ENCODE measurements at places on chromosomes 16 and 17.

GRCh38 chr16:12061336-12062055 lies 85.0 kb downstream of the SNX29 start:
- DNase-seq = no peak

DNA sequence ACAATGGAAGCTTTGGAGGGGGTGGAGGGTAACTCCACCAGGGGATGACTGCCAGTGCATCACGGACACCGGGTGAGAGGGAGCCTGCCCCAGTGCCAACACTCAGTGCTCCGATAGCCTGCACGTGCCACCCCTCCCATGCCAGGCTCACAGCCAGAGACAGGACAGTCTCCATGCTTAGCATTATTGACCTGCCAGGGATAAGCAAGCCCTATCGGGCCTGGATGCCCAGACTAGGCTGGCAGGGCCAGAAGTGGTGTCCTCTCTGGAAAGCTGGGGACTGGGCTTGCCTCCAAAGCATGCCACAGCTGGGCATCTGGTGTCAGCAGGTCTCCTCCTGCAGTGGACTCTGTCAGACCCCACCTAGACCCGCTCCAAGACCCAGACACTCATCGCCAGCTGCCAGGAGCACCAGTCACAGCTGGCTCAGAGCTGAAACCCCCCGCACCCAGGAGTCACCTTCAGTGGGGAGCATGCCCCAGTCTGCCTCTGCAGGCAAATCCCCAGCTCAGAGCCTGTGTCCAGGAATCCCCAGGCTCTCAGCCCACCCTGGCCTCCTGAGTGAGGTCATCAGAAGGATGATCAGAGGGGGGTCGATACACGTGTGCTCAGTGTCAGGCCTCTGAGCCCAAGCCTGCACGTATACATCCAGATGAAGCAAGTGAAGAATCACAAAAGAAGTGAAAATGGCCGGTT lies 1.8 kb upstream of the RHBDF1 start:
- no peak for DNase-seq

DNA sequence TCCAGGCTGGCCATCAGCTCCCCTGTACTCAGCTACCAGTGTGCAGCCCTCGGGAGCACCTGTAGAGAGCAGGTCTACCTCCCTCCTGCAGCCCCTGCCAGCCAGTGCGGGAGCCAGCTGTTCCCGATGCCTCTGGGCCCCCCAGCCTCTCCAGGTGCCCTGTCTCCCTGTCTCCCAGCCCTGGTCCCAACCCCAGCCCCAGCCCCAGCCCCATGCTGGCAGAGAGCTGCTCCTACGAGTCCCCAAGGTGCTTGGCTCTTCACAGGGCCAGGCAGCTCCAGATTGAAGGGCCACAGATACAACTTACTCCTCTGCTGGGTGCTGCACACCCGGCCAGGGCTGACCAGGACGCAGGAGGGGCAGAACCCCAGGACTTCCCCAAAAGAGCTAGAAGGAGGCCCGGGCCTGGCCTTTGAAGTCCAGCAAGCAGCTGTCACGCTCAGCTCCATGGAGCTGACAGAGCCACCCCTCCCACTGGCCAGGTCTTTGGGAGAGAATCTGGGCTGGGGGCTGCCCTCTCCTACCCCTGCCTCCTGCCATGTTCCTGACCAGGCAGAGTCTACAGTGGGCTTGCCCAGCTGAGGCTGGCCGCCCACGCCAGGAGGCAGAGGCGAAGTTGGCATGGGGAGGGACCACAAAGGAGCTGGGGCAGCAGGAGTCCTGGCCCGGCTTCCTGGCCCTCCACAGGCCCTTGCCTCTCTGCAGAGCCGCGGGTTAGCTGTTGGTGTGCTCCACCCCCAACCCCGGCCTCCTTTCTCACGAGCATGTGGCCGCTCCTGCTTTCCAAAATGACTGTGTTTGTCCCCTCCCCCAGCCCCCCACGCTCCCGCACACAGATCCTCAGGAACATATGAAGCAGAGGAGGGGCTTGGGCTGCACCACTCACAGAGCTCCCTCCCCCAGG lies 9.5 kb upstream of the ADAM11 start:
- DNase-seq = no peak

GRCh38 chr16:25922438-25922837 lies 230.7 kb downstream of the HS3ST4 start:
- DNase-seq = no peak

- no peak for DNase-seq
Measured at GRCh38 chr16:53018834-53019416, 33.8 kb downstream of the CHD9NB start.

DNA sequence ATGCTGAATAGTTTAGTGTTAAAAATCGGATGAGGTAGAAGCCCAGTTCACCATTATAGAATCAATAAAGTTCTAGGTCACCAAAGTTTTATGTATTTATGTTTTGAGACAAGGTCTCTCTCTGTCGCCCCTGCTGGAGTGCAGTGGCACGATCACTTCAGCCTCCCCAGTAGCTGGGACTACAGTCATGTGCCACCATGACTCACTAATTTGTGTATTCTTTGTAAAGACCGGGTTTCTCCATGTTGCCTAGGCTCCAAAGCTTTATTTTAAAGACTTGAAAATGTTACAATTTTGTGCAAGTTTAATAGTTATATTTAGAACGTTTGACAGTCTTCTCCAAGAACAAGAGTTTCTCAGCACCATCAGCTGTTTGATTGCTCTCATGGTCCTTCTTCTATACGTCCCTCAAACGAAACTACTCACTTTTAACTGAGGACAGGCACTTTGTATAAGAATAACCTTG lies 32.1 kb downstream of the NDE1 start:
- DNase-seq = peak; percentile 3

GRCh38 chr17:78063489-78063888 lies 65.1 kb downstream of the TMC6 start:
- no peak for DNase-seq

- DNase-seq = no peak
Measured at GRCh38 chr17:80028030-80028429, 7.6 kb downstream of the TBC1D16 start.

- no peak for DNase-seq
Measured at GRCh38 chr16:69482410-69482991, 58.1 kb downstream of the CYB5B start.

DNA sequence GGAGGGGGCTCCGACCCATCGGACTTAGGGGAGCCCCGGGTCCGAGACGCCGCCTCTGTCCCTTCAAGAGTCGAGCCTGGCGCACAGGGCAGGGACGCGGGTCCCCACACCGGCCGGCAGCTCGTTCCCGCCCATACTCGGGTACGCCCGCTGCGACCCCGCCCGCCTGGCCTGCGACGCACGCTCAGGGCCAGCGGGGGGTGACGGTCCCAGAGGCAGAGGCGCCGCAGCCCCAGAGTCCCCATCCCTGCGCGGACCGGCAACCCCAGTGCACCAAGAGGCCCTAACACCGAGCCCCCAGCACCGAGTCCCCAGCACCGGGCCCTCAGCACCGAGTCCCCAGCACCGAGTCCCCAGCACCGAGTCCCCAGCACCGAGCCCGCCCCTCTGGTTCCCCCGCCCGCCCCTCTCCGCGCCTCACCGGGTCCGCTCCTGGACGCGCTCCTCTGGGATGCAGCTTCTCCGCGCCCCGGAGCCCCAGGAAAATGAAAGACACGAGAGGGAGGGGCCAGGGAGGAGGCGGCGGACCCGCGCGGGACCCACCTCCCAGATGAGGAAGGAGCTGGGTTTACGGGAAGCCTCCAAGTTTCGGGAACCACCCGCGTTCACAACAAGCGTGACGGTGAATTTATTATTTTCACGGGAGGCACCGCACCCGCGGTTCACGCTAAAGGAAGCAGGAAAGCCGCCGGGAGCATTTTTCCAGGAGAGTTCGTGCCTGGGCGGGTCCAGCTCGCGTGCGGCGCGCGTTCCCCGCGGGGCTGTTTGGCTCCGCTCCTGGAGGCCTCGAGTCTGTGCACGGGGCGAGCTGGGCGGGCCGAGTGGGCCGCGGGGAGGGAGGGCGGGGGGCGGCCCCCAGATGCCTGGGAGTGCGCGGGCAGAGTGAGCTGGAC lies at the start of gene SECTM1:
Gene SECTM1, minus strand, starts transcription at position 488 of the 893 bp plus-strand sequence. CDS start 6,526 bp downstream, outside the sequence.
- no peak for DNase-seq

- DNase-seq = no peak
Measured at GRCh38 chr16:46701615-46702014, 12.2 kb downstream of the ORC6 start.

DNA sequence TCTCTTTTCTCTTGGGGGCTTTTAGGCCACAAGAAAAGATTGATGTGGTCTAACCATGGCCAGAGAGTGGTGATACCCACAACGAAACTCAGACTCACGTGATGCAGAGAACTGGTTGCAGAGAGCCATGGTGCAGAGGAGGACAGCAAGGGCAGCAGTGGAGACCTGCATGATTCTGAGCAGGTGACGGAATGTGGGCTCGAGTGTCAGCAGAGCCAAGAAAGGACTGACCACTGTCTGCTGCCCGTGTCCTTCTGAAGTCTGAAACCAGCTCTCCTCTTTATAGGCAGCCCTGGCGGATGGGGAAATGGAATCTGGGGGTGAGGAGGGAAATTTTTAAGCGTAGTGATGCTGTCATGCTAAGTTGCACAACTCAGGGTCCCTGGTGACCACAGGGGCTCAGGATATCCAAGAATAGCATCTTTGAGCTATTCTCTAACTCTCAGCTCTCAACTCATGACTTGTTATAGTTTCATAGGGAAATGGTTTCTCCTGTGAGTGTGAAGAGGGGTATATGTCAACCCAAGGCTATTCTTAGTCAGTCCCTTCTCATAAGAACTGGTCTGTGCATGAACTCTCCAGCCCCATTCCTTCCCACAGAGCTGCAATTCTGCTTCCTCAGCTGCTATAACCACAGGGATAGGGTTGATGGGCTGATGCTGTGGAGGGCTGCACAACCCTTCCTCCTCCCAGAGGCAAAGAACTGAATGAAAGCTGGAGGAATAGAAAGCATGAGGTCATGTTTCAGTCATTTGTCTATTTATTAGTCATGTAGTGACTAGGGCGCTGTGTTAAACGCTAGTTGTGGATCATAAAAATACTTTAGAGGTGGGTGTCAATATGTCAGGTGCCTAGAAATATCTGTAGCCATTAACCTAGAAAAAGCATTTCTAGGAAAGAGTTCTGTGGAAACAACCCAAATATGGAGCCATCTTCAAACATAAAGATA lies at the start of gene CCL3:
Gene CCL3, minus strand, starts transcription at position 256 of the 949 bp plus-strand sequence. Its CDS starts 85 bp downstream, at position 171.
- DNase-seq = no peak

DNA sequence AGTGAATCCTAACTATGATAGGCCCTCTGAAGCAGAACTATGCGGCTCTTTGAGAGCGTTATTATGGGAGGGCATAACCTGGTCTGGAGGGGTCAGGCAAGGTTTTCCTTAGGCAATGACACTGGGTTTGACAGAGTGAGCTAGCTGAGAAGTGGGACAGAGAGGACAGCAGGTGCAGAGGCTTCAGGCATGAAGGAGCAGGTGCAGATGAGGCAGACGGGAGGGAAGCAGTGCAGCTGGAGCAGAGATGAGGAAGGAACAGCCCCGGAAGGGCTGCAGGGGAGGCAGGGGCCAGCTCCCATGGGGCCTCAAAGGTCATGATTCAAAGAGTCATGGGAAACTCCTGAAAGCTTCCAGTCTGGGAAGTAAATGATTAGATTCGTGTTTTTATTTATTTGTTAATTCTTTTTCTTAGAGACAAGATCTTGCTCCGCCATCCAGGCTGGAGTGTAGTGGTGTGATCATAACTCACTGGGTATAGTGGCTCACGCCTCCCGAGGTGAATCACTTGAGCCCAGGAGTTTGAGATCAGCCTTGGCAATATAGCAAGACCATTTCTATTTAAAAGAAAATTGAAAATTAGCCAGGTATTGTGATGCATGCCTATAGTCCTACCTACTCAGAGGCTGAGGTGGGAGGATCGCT lies 5.4 kb downstream of the MARCHF10 start:
- DNase-seq = no peak

DNA sequence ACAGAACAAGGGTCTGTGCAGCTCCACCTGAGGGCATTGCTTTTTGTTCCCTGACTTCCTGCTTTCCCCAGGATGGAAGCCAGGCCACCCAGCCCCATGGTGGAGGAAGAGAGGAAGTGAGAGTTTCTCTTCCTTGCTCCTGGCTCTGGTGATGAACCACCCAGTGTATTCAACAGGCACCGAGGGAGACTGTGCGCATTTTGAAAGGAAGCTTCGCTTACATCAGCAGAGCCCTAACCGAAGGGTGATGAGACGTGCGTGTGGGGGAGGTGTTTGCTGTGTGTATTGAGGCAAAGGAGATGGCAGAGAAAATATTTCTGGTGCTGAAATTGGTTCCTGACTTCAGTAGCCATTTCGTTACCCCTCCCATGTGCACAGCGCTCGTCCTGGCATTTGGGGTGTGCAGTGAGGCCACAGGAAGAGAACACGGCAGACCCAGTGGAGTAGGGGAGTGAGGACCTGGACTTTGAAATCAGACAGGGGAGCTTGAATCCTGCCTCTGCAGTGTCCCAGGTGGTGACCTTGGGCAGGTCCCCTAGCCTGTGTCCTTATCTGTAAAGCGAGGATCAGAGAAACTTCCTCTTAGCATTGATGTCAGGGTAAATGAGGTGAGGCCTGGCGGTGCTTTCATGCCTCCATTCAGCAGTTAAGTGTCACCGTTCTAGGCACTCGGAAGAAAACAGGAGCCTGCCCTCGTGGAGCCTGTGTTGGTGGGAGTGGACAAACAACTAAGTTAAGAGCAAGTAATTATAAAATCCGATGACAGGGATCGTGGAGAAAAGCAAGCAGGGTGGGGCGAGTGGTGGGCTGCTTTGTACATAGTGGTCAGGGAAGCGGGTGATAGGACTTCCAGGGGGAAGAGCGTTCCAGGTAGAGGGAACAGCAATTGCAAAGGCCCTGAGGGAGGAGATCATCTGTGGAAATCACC lies 7.4 kb downstream of the CMIP start:
- no peak for DNase-seq

- no peak for DNase-seq
Measured at GRCh38 chr17:43142153-43142552, 17.0 kb upstream of the BRCA1 start.

DNA sequence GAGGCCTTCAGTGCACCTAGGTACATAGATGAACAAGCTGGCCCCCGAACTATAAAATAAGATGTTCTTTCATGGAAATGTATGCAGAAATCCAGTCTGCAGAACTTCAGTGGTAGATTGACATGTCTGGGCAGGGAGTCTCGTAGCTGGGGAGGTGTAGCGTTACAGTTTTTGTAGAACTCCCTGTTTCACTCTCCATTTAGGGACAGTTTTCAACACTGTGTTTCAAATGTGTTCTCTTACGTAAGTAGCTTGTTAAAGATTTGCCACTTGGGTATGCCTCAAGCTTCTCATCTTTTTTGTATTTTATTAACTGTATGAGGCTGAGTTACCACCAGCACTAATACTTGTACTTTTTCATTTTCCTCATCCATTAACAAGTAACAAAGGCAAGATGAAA lies 46.6 kb downstream of the PLD6 start:
- no peak for DNase-seq

GRCh38 chr16:1781254-1781653 lies 1.1 kb downstream of the SPSB3 start:
- no peak for DNase-seq

DNA sequence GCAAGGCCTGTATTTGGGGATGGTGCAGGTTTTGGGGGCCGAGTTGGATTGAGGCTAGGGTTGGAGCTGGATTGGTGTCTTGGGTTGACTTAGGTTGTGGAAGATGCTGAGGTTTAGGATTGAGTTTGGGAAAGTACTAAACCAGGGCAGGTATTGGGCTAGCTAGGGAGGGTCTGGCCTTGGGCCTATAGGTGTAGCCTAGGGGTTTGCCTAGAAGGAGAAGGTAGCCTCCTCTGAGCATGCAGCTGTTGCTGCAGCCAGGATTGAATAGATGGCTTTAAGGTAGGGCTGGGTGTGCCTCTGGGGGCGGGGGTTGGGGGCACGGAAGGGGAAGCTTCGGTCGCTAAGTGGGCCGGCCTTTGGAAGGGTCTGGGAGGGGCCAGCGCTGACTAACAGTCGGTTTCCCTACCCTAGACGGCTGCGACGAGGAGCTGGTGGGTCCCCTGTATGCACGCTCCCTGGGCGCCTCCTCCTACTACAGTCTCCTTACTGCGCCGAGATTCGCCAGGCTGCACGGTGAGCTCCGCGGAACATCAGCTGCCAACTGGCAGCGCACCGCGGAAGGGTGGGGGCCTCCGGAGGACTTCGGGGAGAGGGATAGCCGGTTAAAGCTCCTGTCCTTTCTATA lies 1.2 kb downstream of the CNTNAP1 start:
- DNase-seq = no peak
